ENCODE measurements at places on chromosomes 7 and 10. TPM values are rescaled to one million over a fixed set of nuclear protein-coding genes. Genes with fewer than 3 reads are reported as not detected.

The ASB10 gene
- 35.4 TPM for total RNA-seq

The MYL7 gene
- total RNA-seq, result 518 TPM

The PAPOLB gene
- 0.05 TPM for total RNA-seq

The ACADSB gene
- total RNA-seq, result 109 TPM

The GLUD1 gene
- 96.4 TPM for total RNA-seq

The NPSR1 gene
- total RNA-seq, result not detected

The MLXIPL gene
- 0.41 TPM for total RNA-seq

The ZNF488 gene
- 0.05 TPM for total RNA-seq

The ERVW-1 gene
- not detected for total RNA-seq

GRCh38 chr7:105751054-105751453 is 125.3 kb downstream of the ATXN7L1 start:
- no peak for DNase-seq

DNA sequence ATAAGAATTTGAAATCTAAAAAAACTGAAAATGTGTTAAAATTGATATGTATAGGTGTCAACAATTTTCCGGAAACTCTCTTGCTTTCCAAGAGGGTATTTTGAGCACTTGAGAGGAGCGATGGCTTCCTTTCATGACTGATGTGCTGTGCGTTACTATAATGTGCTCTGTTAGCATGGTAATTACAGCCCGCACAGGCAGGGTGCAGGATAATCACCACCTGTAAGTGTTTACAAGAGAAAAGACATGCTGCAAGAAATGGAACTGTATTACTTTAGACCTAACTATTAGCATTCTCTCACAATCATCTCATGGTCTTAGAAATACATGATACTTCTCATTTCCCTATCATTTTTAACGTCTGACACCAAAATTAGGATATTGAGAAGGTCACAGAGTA is 92.4 kb upstream of the ADARB2 start:
- no peak for DNase-seq

GRCh38 chr10:30893208-30893607 is 138.5 kb downstream of the ZNF438 start:
- DNase-seq, result no peak

- DNase-seq, result no peak
Observed at GRCh38 chr7:157658851-157659412, 322.1 kb downstream of the DNAJB6 start.

DNA sequence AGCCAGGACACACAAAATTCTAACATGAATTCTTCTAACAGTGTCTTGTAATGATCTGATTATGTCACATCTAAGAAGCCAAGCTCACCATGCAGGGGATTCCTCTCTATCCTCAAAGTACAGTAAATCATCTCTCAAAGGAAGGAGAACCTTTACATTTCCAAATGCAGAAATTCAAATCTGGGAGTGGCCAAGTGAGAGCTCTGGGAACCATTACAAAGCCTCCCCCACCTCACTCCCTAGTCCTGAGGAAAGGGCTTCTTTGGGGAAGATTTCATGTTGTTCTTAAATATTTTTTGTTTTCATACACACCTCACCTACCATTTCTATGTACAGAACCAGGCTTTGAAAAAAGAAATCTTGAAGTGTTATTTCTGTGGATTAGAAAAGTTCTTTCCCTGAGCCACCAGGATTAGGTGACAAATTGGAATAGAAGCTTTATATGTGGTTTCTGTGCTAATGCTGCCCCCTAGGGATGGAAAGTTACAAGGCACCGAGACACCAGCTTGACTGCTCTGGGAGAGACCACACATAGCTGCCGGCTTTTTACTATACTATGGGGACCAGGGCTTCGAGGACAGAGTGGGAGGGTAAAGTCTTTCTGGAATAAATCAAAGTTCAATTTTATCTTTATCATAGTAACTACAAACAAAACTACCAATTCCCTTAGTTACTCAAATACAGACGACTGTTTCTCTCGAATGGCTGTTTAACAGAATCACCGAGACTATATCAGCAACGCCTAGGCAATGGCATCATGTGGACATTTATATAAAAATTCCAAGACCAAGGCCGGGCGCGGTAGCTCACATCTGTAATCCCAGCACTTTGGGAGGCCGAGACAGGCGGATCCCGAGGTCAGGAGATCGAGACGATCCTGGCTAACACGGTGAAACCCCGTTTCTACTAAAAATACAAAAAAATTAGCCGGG is 116.1 kb downstream of the RNF216 start:
- peak; percentile 43 for DNase-seq

- no peak for DNase-seq
Observed at GRCh38 chr7:17682586-17682985, 257.7 kb downstream of the SNX13 start.

GRCh38 chr7:91156316-91157185 is 107.7 kb upstream of the FZD1 start:
- DNase-seq, result no peak

DNA sequence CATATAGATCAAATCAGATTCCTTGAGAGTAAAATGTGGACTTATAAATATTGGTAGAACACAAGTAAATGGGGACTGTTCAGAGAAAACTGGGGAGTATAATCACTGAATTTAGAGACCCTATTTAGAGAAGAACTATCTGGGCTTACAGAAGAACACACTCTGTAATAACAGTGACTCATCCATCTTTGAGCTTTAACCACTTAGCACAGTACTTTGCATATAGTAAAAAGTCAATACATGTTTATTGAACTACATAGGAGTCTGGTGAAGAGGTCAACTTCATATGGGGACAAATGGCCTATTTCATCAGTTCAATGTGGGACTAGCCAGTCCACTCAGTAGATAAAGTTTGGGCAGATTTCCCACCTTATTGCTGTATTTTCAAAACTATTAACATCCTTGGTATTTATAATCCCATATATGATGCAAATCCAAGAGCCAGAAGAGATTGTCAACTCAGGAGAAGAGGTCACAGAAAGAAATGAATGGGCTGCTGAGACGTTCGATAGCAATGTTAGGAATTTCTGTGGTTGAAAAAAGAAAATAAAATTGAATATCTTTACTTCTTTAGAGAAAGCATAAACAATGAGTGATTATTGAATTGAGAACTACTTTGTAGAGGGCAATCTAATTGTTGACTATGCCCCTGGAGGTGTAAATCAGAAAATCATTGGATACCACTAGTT is 119.3 kb upstream of the CACNA2D1 start:
- DNase-seq, result no peak

GRCh38 chr7:16646472-16647072 is 591 bp downstream of the BZW2 start:
- DNase-seq, result no peak

GRCh38 chr10:49096890-49097445 is 18.4 kb downstream of the VSTM4 start:
- DNase-seq, result no peak

DNA sequence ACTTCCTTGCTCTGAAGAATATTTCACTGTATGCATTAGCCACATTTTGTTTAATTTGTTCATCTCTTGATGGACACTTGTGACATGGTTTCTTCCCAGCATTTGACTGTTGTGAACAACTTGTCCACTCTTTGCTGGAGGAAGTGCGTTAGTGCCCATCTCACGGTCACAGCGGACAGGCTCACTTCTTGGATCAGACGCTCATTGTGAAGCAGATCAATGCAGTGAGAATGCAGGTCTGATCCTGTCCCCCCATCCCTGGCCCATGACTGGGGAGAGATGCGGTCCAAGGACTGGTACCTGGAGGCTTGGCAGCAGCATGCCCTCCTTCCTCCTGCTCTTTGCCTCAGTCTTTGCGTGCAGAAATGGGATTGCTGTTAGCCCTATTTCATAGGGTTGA is 41.5 kb downstream of the DOCK1 start:
- no peak for DNase-seq

DNA sequence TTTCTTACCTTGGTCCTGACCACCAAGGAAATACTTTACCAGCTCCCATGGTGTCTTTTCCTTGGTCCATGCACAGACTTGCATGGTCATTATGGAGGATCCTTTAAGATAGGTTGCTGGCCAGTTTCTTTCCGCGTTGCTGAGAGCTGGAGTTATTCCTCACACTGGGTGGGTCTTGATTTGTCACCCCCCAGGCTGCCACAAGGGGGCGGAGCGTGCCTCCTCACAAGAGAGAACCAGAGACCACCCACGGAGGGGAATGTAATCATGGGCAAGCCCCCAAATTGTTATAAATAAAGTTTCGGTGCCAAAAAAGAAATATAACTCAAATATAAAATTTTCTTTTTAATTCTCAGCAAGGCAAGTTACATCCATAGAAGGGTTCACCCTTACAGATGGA is 10.5 kb upstream of the TRIM24 start:
- DNase-seq, result no peak

GRCh38 chr10:76155961-76156360 is 724.5 kb downstream of the LRMDA start:
- DNase-seq, result no peak

- no peak for DNase-seq
Observed at GRCh38 chr7:128946936-128947830, 9.5 kb downstream of the IRF5 start.

GRCh38 chr7:42876182-42877068 is 35.4 kb downstream of the C7orf25 start:
- DNase-seq, result no peak

DNA sequence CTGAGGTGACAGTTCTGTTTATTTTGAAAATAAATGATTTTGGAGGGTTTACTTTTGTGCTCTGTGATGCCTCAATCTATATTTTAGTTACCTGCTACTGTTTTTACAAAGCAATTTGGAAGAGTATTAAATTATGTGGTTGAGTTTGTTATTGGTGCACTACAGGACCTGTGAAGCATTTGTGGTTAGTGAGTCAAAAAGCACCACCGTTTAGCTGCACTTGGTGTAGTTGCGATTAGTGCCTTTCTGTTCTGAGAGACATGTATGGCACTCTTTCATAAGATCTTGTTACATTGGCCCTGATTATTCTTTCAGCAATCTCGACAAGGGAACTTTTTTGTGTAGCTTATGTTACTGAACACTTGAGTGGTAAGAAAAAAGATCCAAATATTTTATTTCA is 132.2 kb downstream of the BBS9 start:
- no peak for DNase-seq

- no peak for DNase-seq
Observed at GRCh38 chr7:16619979-16620408, 25.6 kb downstream of the ANKMY2 start.

GRCh38 chr10:96570983-96571964 is 15.5 kb downstream of the TM9SF3 start:
- no peak for DNase-seq

- peak; percentile 48 for DNase-seq
Observed at GRCh38 chr10:19488592-19489280, 327.5 kb upstream of the PLXDC2 start.

GRCh38 chr10:95392681-95393164 is 101.9 kb upstream of the PDLIM1 start:
- no peak for DNase-seq

All from left ventricle myocardium inferior (tissue), 1 donor.